Body of pancreas (tissue), 4 donors: ENCODE measurements at places on chromosomes 5 and 9. TPM values are rescaled to one million over a fixed set of nuclear protein-coding genes. Genes with fewer than 3 reads are reported as not detected.
A peak's percentile ranks its signal among the peaks of the same experiment; 100 is the strongest.

- no peak overlapping the region for H3K4me3 ChIP-seq
- no peaks in the 10 kb centered on the region for H3K27me3 ChIP-seq
- no peaks in the 10 kb centered on the region for H3K36me3 ChIP-seq
- no peak for DNase-seq
These were observed 16.3 kb upstream of the COL27A1 start for GRCh38 chr9:114139071-114139470.

DNA sequence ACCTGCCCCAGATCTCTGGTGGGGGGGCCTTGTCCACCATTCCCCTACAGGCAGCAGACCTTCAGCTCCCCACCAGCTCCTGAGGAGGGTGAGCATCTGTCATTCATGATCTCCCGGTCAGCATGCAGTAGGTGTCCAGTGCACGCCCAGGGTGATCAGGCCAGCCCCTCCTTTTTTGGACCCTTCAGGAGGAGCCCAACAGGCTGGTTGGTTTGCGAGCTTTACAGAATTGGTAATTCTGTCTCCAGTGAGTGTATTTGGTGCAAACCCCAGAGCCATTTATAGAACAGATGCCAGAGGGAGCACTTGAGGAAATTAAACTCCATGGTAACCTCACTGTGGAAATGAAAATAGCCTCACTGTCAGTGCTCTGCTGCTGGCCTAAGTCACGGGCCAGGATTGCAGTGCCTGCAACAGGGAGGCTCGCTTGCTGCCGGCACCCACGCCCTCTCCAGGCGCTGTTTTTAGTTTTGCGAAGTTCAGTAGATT, 23.4 kb downstream of the WNK2 start:
- no peaks in the 10 kb centered on the region for H3K36me3 ChIP-seq
- DNase-seq, result peak; percentile 58
- H3K4me3 ChIP-seq, result no peak overlapping the region
- H3K27ac ChIP-seq, result peak overlapping the region; percentile 10

DNA sequence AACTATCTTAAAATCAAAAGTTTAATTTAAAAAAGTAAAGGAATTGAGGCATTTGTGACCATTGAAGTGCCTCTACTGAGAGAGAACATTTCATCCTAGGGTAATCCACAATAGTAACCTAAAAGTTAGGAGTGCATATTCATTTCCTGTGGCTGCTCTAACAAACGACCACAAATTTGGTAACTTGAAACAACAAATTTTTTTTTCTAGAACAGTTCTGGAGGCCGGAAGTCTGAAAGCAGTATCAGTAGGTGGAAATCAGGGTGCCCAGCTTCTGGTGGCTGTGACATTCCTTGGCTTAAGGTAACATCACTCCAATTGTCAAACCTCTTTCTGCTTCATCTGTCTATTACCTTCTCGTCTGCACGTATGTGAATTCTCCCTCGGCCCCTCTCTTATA, 67.1 kb upstream of the SSBP2 start:
- H3K27ac ChIP-seq, result no peak overlapping the region
- H3K36me3 ChIP-seq, result no peaks in the 10 kb centered on the region
- peaks cover 13% of the 10 kb centered on the region for H3K4me1 ChIP-seq
- H3K4me3 ChIP-seq, result no peak overlapping the region

- H3K27me3 ChIP-seq, result no peaks in the 10 kb centered on the region
- peaks cover 6% of the 10 kb centered on the region for H3K4me1 ChIP-seq
- H3K27ac ChIP-seq, result no peak overlapping the region
These were observed 16.6 kb downstream of the TUT7 start for GRCh38 chr9:86337469-86338108.

Gene DAB2
- total RNA-seq, result 39.4 TPM
